ENCODE measurements at places on chromosomes 12 and 14. TPM values are rescaled to one million over a fixed set of nuclear protein-coding genes. Genes with fewer than 3 reads are reported as not detected.

Gene KRT74
- polyA plus RNA-seq: not detected

Gene SDSL
- polyA plus RNA-seq: 3.1 TPM

Gene ANO4
- polyA plus RNA-seq: 3.6 TPM

GRCh38 chr12:111022386-111022785 lies 102.0 kb upstream of the MYL2 start:
- no peak for DNase-seq

- DNase-seq: no peak
Measured at GRCh38 chr12:114025935-114026334, 59.8 kb upstream of the RBM19 start.

DNA sequence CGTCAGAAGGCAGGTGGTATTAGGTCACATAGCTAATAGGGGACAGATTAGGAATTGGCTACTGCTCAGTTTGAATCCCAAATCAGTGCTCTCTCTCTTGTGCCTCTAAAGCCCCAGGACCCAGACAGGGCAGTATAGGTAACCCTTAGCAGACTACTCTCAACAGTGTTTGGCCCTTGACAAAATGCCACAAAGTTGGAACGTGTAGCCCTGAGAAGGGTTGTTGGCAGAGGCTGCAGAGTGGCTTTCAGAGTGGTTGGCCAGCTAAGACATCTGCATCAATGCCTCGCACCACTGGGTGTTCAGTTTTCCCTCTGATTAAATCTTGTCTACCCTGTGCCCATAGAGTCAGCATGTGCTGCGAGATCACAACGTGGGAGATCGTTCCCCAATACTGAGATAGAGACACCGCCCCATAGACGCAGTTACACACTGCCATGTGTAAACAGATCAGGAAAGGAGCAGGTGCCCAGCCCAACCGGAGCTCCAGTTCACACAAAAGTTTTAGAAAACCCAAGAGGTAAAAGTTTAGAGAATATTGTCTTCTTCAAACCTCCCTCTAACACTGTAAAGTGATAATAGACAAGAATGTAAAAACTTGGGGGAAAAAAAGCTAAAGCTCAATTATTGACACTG lies 48.3 kb downstream of the EML1 start:
- DNase-seq: no peak

DNA sequence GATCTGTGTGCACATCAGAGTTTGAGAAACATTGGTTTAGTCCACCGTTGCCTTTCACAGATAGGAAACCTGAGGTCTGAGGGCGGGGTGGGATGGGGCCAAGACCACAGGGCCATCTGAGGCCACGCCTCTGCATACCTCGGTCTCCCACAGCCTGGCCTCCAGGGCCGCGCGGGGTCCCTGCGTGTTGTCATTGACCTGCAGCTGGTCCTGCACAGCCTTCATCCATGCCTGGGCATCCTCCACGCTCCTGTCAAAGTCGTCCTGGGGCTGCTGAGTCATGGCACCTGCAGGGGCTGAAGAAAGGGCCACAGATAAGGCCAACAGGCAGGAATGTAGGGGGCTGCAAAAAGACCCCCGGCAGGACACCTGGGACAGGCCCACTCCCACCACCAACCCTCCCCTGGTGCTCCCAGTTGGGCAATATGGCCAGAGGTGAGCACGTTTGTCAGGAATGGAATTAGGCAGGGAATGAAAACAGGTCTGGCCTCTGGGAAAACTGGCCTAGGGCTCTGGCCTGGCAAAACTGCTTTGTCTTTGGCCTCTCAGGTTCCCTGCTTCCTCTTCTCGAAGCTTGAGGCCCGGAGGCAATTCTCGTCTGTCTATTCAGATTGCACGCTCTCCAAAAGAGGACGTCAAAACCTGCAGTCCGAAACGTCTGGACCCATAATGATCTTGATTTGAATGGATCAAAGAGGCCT lies 40.8 kb downstream of the SYNE3 start:
- no peak for DNase-seq

- DNase-seq: peak; percentile 77
Measured at GRCh38 chr12:10363914-10364814, 25.7 kb downstream of the KLRK1 start.
